NCI-H446 treated with DMSO at 0.1 percent for 48 hours (cell line): ENCODE measurements at places on chromosomes 2 and 18.

DNA sequence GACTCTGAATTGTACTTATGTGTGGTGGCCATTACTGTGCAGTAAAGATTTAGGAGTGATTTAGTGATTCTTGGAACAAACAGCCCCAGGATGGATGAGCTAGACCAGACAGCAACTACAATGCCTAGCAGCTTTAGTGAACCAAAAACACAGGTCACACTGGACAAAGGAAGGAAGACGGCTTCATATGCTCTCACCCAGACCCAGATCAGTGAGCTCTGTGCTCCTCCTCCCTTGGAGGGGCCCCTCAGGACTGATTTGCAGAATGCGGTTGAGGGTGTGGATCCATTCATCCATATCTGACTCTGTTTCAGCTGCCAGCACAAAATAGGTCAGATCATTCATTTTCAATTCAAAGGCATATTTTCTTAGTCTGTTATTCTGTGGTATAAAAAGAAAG lies 159.7 kb upstream of the CCDC195 start:
- DNase-seq, result no peak

DNA sequence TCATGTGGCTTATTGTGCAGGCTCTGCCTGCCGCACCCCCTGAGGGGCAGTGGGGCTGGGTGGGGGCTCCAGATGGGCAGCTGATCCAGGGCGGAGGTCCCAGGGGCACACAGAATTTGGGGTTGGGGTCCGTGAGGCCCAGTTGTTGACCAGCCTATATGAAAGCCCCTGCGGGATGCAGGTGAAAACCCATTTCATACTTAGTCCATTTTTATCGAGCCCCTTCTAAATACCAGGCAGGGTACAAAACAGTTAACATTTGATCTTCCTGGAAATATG lies 30.6 kb downstream of the MYO7B start:
- no peak for DNase-seq

- DNase-seq, result no peak
These were observed 70.0 kb downstream of the NAB1 start for GRCh38 chr2:190718652-190719526.

DNA sequence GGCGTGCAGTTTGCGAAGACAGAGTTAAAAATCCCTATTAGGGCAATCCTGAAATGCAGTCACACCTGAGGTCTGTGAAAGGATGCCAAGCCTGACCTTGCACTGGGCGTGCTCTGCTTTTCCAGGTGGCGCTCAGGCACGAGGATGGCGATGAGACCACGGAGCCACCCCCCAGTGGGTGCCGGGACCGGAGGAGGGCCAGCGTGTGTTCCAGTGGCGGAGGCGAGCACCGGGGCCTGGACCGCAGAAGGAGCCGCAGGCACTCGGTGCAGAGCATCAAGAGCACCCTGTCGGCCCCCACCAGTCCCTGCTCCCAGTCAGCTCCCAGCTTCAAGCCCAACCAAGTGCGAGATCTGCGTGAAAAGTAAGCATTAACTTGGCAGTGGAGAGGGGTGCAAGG lies 203.4 kb downstream of the TPGS2 start:
- DNase-seq, result no peak

DNA sequence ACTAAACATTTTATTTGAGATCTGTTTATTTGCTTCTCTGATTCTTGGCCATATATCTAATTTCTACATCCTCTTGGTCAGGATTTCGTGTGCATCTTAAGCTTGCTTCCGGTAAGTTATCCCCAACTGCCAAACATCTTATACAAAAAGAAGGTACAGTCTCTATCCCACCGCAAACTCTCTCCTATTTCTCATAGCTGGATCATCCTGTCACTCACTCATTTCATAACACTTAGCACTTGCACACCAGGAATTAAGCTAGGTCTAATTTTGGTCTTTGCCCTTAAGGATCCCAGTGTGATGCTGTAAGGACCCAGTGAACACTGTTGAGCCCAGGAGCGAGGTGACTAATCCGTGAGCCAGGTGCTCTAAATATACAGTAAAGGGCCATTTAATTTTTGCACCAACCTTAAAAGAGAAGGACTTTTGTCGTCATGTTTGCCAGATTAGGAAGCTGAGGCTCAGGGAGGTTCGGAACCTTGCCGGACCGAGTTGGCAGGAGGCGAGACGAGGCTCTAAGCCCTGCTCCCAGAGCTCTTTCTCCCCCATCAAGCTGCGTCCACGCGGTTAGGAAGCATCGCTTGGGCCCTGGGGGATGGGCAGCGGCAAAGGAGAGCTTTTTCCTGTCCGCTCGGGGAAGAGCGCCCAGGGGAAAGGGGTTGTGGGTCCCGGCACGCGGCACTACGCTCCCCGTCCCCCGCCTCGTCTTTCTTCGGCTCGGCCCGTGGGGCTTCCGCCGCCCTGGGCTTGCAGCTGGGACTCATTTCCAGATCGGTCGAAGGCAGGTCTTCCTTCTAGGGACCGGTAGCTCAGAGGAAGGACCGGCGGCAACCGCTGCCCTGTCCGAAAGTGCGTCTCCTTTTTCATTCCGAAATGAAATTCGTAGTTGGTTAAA lies 4.1 kb upstream of the ITPRIPL1 start:
- DNase-seq, result no peak

GRCh38 chr2:2656115-2657011 lies 325.3 kb upstream of the MYT1L start:
- DNase-seq, result no peak

DNA sequence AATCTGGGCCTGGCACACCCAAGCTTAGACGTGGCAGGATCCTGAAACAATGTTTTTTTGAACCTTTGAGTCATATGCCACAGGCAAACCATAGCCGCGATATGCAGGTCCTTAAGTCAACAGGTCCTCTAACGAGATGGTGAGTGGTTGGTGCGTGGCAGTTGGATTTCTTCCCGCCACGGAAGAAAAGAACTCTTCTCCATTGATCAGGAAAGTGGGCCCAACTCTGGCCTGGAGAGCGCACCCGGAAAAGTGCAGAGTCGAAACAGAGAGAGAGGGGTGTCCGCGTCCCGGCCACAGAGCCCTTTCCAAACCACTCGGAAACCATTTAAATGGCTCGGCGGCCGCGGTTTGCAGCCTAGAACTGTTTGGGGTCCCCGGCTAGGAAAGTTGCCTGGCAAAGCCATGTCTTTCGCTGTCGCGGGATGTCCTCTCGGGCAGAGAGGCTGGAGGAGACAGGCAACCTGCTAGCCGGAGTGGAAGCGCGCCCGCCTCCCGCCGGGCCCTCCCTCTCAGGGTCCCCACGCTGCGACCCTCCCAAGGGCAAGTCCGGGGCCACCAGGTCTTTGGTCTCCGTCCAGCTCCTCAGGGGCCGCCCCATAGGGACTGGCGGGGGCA lies 777 bp downstream of the GALNT3 start:
- DNase-seq, result no peak

- no peak for DNase-seq
These were observed 22.1 kb downstream of the ASB18 start for GRCh38 chr2:236242057-236242495.
